ENCODE measurements at places on chromosomes 7 and 10.

DNA sequence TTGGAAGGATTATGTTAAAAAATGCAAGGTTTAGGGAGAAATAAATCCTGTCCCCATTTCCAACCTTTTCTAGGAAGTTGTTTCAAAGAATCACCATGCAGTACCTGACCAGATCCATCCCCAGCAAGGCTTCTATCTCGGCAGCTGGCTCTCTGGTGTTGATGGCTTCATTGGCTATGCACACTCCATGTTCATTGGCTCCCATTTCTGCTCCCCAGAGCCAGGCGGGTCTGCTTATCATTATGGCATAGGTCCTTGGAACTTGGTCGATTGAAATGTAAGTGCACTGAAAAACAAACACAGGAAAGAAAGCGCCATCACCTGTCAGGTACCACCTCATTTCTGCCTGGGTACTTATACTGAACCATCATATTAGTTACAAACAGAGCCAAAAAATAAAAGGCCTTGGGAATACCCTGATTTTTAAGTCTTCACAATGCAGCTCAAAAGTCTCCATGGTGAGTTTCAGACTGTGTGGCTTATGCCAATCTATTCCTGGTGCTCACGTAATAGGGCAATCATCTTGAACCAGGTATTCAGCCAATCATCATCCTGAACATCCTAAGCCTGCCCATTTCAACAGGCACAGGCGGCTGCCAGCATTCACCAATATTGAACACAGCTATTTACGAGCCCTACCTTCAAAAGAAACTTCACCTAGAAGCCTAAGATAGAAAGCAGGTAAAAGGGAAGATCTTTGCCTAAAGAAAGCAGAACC is 34.4 kb downstream of the SCRN1 start:
- DNase-seq, result no peak

- DNase-seq, result no peak
Observed at GRCh38 chr10:80051993-80052392, 26.5 kb upstream of the TMEM254 start.

DNA sequence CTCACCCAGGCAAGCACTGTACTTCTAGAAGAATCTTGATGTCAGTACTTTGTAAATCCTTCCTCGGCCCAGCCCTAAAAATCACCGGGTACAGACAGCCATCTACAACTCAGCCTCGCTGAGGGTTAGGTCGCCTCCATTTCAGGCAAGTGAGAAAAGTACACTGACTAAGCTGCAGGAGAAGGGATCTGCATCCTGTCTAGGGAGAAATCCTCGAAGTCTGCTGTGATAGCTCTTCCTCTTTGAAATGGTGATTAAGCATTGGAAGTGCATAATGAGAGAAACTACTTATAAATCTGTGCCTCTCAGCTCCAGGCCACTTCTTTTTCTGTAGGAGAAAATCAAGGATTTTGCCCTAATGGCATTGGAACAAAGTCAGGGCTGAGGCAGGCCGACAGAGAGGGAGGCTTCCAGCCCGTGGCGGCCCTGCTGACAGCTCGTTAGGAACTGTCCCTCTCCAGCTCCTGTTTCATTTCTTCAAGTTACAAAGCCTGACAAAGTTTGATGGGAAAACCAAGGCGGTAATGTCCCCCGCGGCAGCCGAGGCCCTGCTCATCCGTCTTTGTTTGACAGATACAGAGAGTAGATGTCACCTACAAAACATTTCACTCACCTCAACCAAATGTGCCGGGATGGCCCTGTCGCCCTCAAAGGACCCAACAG is 14.1 kb upstream of the GOT1 start:
- DNase-seq, result no peak

GRCh38 chr7:110841840-110842545 is 248.9 kb upstream of the LRRN3 start:
- DNase-seq, result no peak

GRCh38 chr10:4549139-4549653 is 276.8 kb upstream of the AKR1E2 start:
- no peak for DNase-seq

- no peak for DNase-seq
Observed at GRCh38 chr10:78960316-78960800, 108.4 kb upstream of the ZMIZ1 start.

DNA sequence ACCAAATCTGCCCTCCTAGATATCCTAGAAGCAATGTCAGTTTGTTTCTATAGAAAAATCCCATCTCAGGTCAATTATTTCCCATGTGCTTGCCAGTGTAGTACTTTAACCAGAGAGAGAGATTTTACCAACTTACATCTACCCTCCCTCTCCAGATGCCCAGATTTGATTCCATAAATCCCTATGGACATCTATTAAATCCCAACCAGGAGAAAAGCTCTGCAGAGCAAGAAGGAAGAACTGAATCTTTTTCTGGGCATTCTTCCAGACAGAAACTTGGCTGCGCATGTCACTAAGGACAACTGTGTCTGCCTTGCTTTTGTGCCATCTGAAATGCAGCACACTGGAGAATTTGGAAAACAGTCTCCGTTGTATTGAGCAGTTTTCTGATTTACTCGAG is 597.6 kb downstream of the SORCS1 start:
- DNase-seq, result no peak

DNA sequence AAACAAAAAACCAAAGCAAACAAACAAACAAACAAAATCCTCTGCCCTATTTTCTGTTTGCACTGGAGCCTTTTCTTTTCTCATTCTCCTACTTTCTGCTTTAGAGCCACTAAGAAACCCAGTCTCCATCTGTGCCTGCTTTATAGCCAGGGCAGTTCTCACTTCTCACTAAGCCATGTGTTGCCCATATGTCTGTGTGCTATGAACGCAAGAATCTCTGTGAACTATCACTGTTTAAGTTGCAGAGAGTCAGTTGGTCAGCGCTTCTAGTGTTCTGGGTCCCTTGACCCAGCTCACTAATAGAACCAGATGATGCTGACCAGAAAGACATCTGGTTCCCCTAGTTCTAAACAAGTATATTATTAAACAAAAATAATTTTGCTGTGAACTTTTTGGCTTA is 81.4 kb downstream of the FAM185A start:
- no peak for DNase-seq

GRCh38 chr10:26567351-26567721 is 129.2 kb downstream of the APBB1IP start:
- DNase-seq, result no peak

DNA sequence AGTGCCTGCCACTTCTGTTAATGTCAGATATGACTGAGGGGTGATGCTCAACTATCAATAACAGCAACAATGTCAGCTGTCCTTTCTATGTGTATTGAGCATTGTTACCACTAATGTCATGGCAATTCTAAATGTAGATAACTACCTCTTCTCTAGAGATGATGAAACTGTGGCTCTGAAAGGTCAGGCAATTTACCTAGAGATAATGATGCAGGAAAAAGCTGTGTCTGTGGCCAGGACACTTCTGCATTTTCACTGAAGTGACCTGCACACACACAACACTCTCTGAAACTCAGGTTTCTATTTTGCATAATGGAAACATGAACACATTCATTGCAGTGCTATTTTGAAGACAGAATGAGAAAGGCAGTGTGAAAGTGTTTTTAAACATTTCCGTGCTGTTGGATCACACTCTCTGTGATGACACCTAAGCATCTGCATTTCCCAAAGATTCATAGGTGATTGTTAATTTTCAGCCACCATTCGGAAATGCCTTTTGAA is 148.2 kb downstream of the KCND2 start:
- no peak for DNase-seq

GRCh38 chr7:140881507-140882228 is 43.1 kb downstream of the BRAF start:
- DNase-seq, result no peak

GRCh38 chr7:155448632-155449007 is 9.3 kb upstream of the EN2 start:
- no peak for DNase-seq

DNA sequence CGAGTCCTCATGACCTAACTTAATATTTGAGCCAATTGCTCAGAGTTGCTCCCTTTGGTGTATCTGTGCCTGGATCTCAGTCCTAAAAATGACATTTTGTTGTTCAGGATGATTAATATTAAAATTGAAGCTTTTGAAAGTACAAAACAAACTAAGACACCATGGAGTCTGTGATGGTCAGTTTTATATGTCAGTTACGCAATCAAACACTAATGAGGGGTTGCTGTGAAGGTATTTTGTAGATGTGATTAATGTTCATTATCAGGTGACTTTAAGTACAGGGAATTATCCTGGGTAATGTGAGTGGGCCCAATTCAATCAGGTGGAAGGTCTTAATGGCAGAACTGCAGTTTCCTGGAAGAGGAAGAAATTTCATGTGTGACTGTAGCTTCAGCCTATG is 546.7 kb downstream of the REEP3 start:
- no peak for DNase-seq

GRCh38 chr10:31041011-31041410 is 9.3 kb upstream of the ZNF438 start:
- DNase-seq, result no peak

GRCh38 chr10:6300784-6301460 is 98.2 kb downstream of the PFKFB3 start:
- DNase-seq, result no peak

DNA sequence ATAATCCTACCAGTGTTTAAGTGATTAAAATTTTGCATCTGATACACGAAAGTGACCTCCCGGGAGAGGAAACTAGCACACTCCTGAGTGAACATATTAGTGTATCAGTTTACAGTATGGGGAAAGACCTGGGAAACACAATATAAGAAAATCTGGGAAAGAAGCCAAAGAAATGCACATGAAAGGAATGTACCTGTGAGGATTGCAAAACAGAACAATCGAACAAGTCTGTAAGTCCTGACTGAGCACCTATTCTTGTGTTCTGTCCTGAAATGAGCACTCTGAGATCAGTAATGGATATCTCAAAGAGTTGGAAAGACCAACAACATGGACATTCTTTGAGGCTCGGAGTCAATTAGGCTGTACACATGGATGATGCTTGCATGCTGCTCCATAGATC is 554.7 kb downstream of the SORCS3 start:
- DNase-seq, result no peak

- no peak for DNase-seq
Observed at GRCh38 chr7:2111568-2111967, 121.2 kb downstream of the MAD1L1 start.

DNA sequence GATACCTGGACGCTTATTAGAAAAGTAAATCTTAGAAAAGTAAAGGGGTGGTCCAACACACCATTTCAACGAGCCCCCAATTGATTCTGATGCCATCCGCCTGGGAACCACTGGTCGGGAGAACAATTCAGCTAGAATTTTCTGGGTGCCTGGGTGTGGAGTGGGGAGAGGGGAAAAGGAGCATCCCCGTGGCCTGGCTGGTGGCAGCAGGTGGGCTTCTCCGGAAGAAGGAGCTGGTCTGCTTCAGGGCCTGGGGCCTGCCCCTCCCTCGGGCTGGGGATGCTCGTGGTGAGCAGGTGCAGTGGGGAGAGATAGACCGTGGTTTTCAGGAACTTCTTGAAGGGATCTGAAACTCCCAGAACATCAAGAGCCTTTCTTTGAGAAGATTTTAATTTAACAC is 39.9 kb upstream of the DUSP5 start:
- DNase-seq, result no peak

- no peak for DNase-seq
Observed at GRCh38 chr7:7630626-7631329, 9.8 kb upstream of the UMAD1 start.

- no peak for DNase-seq
Observed at GRCh38 chr7:28711114-28711513, 247.0 kb downstream of the TRIL start.

- DNase-seq, result no peak
Observed at GRCh38 chr7:13980474-13980873, 9.0 kb downstream of the ETV1 start.
